ENCODE measurements at places on chromosomes 3 and 15. TPM values are rescaled to one million over a fixed set of nuclear protein-coding genes. Genes with fewer than 3 reads are reported as not detected.

- no peak overlapping the region for H3K4me3 ChIP-seq
- no peaks in the 10 kb centered on the region for H3K4me1 ChIP-seq
- H3K36me3 ChIP-seq, result no peaks in the 10 kb centered on the region
Measured at GRCh38 chr3:70298385-70298784, 14.1 kb downstream of the MDFIC2 start.

- H3K36me3 ChIP-seq, result peaks cover 28% of the 10 kb centered on the region
- no peaks in the 10 kb centered on the region for H3K27me3 ChIP-seq
- peaks cover 20% of the 10 kb centered on the region for H3K4me1 ChIP-seq
Measured at GRCh38 chr3:113218011-113218680, 6.8 kb downstream of the BOC start.

CCR9 gene
- total RNA-seq, result not detected

DNA sequence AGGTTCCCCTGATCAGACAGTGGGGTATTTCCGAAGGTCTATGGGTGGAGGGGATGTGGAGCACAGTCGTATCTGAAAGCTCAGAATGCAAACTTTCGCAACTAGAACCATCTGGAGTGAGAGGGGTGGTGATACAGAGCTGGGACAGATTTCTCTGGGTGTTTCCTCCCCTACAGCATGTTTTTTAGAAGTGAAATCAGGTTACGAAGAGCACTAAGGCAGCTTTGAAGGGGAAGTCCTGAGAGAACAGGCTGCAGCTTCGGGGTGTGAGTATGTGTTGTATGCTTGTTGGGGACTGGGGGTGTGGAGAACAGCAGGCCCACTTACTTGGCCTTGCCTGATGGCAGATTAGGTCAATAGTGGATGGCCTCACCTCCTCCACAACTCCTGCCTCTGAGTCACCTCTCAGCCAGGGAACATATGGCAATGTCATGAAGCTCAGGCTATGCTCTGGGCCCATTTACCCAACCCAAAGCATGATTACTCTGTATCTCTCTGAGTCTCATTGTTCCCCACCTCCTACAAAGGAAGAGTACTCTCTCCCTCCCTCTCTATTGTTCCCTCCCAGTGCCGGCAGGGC lies 107.2 kb upstream of the RASGRP1 start:
- H3K36me3 ChIP-seq, result no peaks in the 10 kb centered on the region
- H3K27me3 ChIP-seq, result peaks cover 55% of the 10 kb centered on the region
- H3K4me1 ChIP-seq, result no peaks in the 10 kb centered on the region
- peak; percentile 6 for DNase-seq
- no peak overlapping the region for H3K27ac ChIP-seq

DNA sequence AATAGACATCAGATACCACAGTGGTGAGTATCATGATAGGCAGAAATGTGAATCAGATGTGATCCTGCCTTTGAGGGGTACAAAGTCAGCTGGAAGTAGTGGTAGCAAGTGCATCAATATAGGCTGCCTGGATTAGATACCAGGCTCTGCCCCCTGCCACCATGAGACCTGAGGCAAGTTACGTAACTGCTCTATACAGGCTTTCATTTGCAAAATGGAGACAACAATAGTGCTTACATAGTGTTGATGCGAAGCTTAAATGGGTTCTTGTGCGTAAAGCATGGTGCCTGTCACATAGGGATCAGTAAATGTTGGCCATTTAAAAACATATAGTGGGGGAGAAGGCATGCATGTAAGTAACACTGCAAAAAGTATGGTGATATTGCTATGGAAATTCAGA lies 158.0 kb downstream of the RYR3 start:
- no peaks in the 10 kb centered on the region for H3K36me3 ChIP-seq
- no peak overlapping the region for H3K27ac ChIP-seq
- DNase-seq, result no peak
- no peaks in the 10 kb centered on the region for H3K4me1 ChIP-seq
- H3K4me3 ChIP-seq, result no peak overlapping the region

DNA sequence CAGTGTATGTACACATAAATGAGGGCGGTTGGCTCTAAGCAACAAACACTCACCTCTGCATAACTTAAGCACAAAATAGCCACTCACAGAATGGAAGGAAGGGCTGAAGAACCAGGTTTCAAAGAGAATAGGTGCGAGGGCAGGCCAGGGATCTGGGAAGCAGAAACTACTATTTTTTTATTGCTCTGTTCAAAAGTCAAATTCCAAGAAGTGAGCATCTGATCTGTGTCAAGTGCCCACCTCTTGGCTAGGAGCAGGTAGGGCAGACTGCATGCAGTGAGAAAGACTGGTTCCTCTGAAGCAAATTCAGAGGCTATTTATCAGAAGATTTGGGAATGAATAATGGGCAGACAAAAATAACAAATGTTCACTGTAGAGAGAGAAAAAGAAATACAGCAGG lies 336.4 kb upstream of the CTNNB1 start:
- no peak for DNase-seq
- no peak overlapping the region for H3K27ac ChIP-seq
- H3K4me1 ChIP-seq, result no peaks in the 10 kb centered on the region
- H3K4me3 ChIP-seq, result no peak overlapping the region
